NCI-H1105 treated with DMSO at 0.1 percent for 48 hours (cell line): ENCODE measurements at places on chromosomes 4 and X.

GRCh38 chr4:170414360-170414759, 324.6 kb upstream of the AADAT start:
- no peak for DNase-seq

DNA sequence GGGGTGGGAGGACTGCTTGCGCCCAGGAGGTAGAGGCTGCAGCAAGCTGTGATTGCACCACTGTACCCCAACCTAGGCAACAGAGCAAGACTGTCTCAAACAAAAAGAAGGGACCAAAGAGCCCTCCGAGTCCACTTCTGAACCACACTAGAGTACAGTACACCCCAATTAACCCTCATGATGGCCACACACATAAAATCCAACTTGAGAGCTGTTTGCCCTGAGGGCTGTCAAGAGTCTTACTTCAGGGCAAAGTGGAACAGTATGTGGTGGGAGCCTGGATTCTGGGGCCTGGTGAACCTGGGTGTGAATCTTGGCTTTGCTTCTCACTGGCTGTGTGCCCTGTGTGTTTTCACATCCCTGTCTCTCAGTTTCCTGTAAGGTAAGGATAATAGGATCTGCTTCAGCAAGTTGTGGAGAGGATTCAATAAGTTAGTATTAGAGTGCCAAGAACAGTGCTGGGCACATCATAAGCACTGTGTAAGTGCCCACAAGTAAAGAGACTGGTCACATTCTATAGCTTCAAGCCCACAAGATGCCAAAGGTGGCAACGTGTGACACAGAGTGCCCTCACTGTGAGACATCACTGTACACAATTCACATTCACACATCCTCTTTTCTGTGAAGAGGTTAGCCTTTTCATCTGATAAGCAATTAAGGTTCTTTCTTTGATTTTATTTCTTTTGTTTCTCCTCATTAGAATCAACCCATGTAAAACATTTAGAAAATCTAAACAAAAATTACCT, 52.1 kb downstream of the LEF1 start:
- no peak for DNase-seq

DNA sequence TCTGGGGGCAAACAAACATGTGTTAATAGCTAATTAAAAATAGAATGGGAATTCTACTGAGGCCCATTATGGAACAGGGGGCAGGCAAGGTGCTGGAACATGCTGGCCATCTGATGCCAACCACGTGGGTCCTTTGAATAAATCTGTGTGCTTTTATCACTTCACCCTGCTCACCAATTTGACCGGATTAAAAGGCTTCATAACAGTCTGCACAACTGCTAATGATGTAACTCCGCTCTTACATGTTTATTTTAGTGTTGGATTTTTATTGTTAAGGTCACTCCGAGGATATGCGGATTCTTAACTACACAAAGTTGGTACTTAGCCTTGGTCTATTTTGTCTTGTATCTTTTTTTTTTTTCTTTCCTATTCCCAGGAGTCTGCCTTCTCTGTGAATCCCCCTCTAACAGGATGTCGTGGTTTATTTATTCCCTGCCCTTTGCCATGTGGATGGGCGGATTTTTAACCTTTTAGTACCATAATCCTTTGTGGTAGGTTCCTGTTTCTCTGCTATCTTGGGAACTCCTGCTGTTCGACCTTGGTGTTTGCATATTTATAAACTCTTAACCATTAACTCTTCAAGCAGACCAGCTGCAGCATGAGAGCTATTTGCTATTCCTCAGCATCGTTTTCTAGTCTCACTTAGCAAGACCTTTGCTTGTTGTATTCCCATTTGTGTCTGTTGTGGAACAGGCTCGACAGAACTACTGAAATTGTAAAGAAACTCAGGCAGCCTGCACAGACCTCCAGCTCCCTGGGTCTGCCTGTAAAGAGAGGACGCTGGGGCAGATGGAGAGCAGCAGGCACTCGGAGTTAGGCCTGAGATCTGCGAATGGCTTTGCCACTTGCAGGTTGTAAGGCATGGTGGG, 38.0 kb downstream of the TRIM2 start:
- no peak for DNase-seq

GRCh38 chrX:151703487-151703886, 8.2 kb downstream of the PRRG3 start:
- DNase-seq, result peak; percentile 85

DNA sequence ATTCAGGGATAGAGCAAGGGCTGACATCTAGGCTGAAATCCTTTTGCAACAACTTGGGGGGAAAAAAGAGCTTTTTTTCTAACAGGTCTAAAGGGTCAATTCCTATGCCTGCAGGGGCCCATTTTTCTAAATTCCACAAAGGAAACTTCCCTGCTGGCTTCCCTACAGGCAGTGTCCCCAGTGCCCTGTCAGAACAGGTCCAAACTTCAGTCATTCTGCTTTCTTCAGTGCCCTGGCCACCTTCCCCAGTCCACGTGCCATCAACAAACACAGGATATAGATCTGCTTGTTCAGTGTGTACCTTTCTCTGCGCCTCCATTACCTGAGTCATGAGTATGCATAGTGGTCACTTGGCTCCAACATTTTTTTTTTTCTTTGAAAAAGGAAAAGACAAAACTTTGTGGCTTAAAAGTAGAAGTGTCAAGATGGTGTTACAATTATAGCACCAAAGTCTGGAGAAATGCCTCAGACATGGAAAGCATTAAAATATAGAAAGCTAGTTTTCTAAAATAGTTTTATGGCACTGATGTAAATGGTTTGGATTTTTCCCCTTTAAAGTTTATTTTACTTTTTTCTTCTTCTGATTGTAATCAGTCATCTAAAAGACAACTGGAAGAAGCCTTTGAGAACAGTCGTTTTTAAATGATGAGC, 84.0 kb upstream of the JADE1 start:
- DNase-seq, result no peak

DNA sequence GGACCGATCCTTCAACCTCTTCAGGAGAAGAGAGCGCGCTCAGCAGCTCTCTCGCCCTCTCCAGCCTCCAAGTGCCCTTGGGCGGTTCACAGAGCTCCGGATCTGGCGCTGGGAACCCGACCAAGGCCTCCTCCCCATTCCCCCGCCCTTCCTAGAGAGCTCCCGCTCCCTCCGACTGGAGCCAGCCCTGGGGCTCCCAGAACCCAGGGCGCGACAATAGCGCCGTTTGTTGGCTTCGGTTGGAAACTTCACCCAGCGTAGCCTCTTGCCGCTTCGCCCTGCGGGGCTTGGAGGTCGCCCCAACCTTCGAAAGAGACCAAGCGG, 3.1 kb upstream of the SOX3 start:
- peak; percentile 2 for DNase-seq
